ENCODE measurements at places on chromosomes 12 and 14.
A peak's percentile ranks its signal among the peaks of the same experiment; 100 is the strongest.

DNA sequence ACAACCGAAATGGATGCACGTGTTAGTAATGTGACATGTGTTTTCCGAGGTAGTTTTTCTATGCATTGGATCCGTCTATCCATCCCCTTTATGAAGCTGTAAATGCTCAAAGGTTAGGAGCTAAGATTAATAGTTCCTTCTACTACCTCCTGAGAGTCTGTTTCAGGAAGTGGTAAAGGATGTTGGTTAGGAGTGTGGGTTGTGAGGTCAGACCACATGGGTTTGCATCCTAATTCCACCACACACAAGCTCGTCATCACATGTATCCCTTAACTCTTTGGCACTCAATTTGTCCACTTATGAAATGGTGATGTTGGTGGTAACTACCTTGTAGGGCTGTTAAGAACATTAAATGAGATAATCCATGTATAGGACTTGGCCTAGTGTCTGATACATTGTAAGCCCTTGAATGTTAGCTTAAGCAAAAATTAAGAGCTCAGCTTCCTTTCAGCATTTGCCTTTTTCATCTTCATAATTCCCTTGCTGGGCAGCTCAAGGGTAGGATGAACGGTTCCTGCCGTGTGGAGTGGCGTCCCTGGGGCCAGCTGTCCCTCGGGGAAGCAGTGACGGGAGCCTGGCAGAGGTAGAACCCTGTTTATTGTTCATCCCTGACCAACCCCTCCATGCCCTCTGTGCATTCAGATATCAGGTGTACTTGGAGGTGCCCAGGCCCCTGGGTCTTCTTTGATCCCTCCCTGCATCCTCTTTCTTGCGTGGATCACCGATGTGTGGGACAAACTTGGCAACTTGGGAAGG lies 52.3 kb downstream of the TSPAN9 start:
- DNase-seq, result no peak

DNA sequence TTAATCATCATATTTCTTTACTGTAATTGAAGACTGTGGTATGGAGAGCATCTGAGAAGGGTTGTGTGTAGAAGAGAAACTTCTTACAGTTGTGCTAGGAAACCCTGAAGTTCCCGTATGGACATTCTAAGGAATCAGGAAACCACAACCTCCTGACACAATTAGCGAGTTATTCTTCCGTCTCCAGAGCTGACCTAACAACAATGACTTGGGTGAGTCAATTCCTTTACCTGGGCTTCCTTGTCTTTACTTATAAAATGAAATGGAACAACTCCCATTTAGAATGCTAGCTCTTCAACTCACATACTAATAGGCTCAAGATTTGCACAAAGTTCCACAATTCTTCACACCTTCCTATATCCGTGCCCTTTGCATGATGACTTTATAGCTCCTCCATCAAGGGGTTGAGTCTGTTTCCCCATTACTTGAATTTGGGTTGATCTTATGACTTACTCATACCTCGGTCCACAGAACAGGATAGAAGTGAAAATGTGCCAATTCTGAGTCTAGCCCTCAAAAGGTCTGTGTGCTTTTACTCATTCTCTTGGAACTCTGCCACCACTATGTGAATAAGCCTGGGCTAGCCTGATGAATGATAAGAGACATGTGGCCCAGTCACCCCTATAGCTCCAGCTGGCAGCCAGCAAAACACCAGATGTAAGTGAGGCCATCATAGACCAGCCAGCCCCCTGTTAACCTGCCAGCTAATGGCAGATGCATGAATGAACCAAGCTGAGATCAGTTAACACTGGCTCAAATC lies 459.4 kb downstream of the ETNK1 start:
- DNase-seq, result no peak

GRCh38 chr12:103382736-103383346 lies 112.9 kb downstream of the C12orf42 start:
- DNase-seq, result no peak

DNA sequence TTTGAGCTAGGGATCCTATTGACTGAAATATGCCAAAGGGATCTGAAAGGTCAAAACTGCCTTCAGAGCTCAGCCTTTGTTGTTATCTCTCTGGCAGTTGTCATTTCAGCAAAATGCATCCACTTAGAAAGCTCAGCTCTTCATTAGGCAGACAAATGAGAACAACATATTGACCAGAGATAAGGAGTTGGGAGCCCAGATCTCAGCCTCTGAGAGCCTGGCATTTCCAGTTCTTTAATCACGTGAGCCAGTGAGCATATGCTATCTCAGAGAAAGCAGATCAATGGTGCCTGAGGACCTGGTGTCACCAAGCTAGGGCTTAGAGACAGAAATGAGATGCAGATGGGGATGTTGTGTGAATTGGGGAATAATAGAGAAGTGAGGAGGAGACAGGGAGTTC lies 101.1 kb downstream of the DAD1 start:
- no peak for DNase-seq

DNA sequence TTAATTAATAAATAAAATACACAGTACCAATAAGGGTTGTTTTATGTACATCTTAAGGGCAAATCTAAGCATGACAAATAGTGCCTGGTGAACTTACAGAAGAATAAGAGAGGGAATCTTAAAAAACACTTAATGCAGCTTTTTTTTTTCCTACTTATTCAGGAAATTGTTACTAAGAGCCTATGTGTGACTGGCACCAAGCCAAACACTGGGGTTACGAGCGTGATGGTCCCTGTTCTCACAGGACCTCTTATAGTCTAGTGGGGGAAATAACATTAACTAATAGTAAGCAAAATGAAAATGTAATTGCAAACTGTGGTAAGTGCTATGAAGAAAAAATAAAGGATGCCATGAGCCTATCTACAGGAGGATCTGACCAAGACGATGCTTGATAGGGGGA lies 53.6 kb downstream of the RTN1 start:
- no peak for DNase-seq

GRCh38 chr12:61525331-61525730 lies 734.9 kb upstream of the USP15 start:
- DNase-seq, result no peak

GRCh38 chr14:104692261-104692938 lies 3.0 kb downstream of the INF2 start:
- no peak for DNase-seq

DNA sequence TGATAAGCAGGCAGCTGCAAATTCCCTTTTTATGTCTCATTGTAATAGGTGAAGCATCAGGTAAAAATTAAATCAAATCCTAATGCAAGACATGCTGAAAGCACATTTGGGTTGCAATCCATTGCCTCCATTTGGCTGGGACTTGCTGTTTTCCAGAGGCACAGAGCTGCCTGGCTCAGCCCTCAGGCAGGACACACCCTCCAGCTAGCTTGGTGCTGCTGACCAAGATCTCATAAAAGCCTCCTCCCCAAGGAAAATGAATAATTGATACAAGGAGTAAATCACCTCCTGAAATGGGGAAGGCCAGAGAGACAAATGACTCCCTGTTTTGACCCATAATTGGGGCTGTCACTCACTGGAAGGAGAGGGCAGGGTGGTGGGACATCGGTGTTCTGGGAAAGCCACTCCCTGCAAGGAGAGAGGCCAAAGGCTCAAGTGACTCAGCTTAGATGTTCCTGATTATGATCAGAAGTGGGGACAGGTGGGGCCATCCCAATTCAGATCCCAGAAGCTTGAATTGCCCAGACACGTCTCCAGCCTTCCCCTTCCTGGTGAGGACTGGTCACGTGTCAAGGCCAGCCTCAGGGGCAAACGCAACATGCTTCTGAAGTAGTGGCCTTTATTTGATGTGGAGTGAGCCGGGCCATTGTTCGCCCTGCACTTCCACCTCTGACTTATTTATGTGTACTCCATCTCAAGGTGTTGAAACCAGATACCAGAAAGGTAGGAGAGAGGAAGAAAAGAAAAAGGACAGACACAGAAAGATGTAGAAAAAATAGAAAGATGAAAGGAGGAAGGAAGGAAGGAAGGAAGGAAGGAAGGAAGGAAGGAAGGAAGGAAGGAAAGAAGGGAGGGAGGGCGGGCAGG lies 773.7 kb downstream of the BCL11B start:
- DNase-seq, result no peak

DNA sequence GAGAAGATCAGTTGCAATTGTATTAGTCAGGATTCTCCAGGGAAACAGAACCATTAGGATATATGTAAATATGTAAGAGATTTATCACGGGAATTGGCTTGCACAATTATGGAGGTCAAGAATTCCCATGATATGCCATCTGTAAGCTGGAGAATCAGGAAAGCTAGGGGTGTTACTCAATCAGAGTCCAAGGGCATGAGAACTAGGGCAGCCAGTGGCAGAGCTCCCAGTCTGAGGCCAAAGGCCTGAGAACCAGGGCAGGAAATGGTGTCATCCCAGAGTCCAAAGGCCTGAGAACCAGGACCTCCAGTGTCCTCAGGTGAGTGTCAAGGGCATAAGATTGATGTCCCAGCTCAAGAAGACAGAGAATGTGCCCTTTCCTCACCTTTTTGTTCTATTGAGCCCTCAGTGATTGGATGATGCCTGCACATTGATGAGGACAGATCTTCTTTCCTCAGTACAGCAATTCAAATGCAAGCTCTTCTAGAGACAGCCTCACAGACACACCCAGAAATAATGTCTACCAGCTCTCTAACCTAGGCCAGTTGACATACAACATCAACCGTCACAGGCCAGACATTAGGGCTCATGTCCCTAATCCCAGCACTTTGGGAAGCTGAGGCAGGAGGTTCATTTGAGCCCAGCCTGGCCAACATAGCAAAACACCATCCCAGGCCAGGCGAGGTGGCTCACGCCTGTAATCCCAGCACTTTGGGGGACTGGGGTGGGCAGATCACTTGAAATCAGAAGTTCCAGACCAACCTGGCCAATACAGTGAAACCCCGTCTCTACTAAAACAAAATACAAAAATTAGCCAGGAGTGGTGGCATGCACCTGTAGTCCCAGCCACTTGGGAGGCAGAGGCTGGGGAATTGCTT lies 34.9 kb upstream of the ZNF740 start:
- no peak for DNase-seq

GRCh38 chr14:102479777-102480176 lies 29.8 kb downstream of the ANKRD9 start:
- DNase-seq, result no peak

- DNase-seq, result no peak
Observed at GRCh38 chr14:87940894-87941293, 52.1 kb downstream of the GALC start.

GRCh38 chr12:13390381-13390861 lies 193.9 kb downstream of the EMP1 start:
- no peak for DNase-seq

- DNase-seq, result no peak
Observed at GRCh38 chr14:57078054-57078453, 190.7 kb downstream of the EXOC5 start.

DNA sequence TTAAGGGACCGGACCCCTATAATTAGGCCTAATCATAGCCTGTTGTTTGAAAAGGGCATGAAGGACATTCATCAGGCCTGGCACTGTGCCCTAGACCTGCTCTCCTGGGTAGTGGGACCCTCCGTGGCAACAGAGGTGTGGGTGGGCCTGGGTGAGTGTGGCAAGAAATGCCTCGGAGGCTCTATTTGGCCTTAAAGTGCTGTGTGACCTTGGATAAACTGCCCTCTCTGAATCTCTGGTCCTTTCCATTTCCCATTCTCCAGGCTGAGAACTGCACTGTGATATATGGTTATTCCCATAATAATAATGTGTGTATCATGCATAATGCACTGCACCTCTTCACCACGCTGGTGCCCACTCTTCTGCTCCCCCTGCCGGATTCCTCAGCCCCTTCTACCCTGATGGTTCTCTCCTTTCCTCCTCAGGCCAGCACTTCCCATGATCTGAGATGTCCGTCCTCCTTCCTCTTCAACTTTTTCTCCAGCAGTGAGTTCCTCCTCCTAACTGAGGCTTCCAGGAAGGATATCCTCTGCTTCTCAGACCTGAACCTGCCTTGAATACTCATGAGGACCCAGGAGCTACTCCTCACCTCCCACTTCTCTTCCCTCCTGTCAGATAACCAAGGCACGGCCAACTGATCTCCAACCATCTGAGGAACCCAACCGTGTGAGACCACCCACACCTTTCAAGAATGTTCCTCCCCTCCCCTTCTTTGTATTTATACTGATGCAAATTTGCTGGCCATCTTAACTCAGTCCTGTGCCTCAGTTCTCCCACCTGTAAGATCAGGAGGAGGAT lies 111.0 kb upstream of the PZP start:
- no peak for DNase-seq

DNA sequence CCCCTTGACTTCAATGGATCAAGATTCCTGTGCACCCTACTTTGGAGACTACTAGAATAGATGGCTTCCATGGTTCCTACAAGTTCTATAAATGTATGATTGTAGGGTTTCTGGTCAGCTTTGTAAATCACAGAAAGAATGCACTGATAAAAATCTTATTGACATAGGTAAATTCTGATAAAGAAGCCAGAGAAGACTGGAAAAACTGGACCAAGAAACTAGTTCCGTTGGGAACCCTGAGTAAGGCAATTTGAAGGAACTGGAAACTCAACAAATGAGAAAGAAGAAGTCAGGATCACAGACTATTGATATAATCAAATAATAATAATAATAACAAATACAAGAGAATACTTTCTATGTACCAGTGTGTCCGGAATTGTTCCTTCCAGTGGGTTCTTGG lies 15.4 kb upstream of the MGST1 start:
- DNase-seq, result no peak

GRCh38 chr12:48985475-48985897 lies 7.4 kb downstream of the WNT1 start:
- peak; percentile 53 for DNase-seq

DNA sequence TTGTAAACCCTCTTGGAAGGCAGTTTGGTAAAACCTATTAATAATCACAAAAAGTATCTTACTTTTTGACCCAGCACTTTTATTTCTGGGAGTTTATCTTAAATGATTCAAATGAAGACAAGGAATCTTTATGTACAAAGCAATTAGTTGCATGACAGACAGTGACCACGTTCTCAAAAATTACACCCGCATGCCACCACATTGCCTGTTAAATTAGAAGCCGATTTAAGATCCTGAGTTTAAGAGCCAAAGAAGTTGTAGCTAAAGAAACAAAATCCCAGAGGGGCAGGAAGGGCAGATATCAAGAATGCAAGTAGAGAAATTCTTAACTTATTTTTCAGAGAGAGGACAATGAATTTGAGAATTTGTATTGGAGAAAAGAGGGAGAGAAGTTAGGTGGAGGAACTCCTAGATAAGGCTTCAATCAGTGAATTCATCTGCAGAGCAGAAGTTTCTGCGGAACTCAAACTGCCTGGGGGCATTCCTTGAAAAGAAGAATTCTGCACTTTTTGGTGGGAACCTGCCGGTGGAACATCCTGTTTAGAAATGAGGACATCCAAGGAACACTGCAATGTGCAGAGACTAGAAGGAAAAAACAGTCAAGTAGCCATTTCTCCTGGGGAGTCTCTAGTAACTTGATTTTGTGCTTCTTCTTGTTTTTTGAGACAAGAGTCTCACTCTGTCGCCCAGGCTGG lies 1.1 kb upstream of the RIOX1 start:
- no peak for DNase-seq

GRCh38 chr14:91997492-91997891 lies 42.4 kb downstream of the TRIP11 start:
- DNase-seq, result no peak

GRCh38 chr14:52780893-52781292 lies 10.5 kb downstream of the GNPNAT1 start:
- no peak for DNase-seq

Data from endodermal cell (in vitro differentiated cells).